NCI-H82 (cell line): ENCODE measurements at places on chromosomes 5 and 9.
A peak's percentile ranks its signal among the peaks of the same experiment; 100 is the strongest.

GRCh38 chr5:154779105-154779504, 23.9 kb downstream of the LARP1 start:
- no peak for DNase-seq

- no peak for DNase-seq
These were observed 248.5 kb upstream of the DAP start for GRCh38 chr5:11009576-11009975.

- peak; percentile 96 for DNase-seq
These were observed 160.5 kb downstream of the GOLPH3 start for GRCh38 chr5:32013658-32014057.

- DNase-seq = no peak
These were observed 3.3 kb downstream of the PSD2 start for GRCh38 chr5:139798883-139799282.

GRCh38 chr9:82957529-82958379, 105.2 kb downstream of the RASEF start:
- no peak for DNase-seq

- no peak for DNase-seq
These were observed 71.3 kb upstream of the RNF38 start for GRCh38 chr9:36471359-36471758.

GRCh38 chr5:132498686-132499271, 8.2 kb upstream of the IRF1 start:
- no peak for DNase-seq

DNA sequence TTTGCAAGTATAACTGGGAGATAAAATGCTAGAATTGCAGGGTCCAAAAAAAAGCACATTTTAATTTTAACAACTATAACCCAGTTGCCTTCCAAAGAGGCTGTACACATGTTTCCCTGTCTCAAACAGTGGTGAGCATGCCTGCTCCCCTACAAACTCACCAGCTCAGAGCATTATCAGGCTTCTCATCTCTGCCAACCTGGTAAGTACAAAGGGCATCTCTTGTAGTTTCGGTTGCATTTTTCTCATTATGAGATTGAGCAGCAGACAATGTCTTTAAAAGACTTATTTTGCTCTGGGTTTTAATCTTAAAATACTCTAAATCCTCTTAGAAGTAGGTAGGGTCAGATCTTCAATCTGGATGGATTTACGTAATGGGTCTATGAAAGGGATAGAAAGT, 107.1 kb upstream of the MSX2 start:
- peak; percentile 89 for DNase-seq

- DNase-seq = peak; percentile 95
These were observed 3.2 kb upstream of the ENHO start for GRCh38 chr9:34526026-34526425.

- DNase-seq = no peak
These were observed 63.9 kb downstream of the EPB41L4A start for GRCh38 chr5:112355058-112355685.
